ENCODE measurements at places on chromosomes 2 and 18.

DNA sequence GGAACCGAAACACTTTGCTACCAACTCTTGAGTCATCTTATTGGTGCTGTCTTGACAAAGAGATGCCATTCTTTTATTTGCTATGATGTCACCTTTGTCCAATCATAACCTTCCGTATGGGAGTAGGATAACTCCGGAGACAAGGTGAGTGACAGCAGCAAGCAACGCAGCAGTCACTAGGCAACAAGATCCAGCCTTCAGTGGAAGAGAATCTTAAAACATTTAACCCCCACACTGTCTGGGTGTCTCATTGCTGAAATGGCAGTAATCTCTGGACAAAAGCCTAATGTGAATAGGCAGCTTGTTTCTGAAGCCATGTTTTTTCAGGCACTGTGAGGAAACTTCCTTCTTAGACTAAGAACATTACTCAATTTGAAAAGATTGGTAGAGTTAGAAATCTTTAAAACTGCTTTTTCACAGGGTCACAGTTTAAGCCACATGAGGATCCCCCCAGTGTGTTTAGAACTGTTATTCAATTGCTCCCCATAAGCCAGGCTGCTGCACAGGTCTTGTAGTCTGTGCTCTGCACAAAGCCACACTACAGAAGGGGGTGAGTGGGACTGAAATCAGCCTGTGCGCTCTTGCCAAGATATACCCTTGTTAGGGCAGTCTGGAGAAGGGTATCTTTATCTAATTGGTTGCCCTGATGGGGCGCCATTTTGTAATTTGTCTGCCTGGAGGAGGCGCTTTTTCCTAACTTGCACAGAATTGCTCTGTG is 131.5 kb upstream of the STON1 start:
- DNase-seq = no peak

GRCh38 chr2:78263571-78263970 is 741.4 kb upstream of the LRRTM4 start:
- DNase-seq = no peak

GRCh38 chr2:97713296-97714083 is at the start of gene ZAP70:
Gene ZAP70, plus strand, starts transcription at chr2:97713576. Its CDS starts 10,461 bp downstream, at chr2:97724037.
- peak; percentile 69 for DNase-seq

DNA sequence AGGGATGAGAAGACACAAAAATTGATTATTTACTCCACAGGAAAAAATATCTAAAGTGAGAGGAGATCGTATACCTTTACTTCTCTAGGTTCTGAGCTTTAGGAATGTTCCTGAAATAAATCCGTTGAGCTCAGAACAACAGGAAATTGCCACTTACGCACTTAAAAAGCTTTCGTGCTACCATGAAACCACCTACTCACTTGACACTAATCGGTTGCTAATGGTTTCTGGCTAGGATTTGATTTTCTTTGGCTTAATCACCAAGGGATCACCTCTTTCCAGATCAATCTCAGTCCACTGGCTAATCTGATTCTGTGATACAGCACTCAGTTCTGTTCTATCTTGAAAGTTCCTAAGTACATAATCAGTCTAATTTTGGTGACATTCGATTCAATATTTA is 419.6 kb downstream of the DLGAP1 start:
- no peak for DNase-seq

DNA sequence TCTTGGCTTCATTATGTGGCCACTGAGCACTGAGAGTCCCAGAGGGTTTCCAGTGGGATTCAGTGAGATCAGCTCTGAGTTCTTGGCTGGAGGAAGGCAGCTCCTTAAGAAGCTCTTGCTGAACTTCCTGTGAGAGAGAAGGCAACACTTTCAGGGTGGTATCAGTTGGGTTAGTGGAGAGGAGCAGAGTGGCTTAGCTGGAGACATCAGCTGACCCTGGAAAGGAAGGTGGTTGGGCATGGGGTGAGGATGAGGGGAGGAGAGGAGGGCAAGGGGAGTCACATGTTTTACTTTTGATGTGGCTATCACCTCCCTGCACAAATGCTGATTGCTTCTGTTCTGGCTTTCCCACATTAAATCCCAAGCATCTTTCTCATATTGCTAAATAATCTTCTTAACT is 95.1 kb downstream of the ACOXL start:
- no peak for DNase-seq

DNA sequence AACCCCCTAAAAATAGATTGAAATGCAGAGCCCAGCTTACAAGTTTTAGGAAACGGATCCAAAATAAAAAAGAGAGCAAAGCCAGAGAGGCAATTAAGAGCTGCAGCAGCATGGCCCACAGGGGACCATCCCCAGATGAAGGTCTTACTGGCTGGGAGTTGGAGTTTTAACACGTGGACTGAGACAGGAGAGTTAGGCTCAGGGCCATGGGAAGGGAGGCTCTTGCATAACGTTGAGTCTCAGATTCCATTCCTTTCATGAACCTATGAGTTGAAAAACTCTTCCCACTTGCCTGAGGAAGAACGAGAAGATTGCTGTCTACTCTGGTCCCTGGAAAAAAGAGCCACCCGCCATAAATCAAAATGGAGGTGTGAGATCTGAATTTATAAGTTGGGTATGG is 101.8 kb upstream of the NDUFV2 start:
- no peak for DNase-seq

GRCh38 chr2:100113990-100114433 is 28.4 kb downstream of the AFF3 start:
- no peak for DNase-seq

DNA sequence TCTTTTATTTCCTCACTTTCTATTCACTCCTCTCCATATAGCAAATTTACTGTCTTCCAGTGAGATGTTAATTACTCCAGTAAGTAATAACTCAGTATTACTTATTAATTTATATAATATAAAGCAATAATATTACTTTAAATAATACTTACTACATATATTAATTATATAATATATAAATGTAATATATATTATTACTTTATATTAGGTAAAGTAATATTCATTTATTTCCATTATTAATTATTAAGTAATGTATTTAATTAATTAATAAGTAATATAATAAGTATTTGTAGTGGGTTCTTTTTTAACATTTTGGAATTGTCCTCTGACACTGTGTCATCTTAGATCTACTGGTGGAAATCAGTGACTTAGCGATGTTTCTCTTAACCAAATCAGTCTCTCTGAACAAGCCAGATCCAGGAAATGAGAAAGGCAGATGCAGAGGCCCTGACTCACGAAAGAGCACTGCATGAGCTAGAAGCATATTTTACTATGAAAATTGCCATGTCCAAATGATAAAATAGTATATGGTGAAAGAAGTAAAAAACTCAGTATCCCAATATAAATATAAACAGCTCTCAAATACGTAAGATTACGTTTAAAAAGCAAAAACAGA is 115.9 kb downstream of the DSEL start:
- DNase-seq = no peak

DNA sequence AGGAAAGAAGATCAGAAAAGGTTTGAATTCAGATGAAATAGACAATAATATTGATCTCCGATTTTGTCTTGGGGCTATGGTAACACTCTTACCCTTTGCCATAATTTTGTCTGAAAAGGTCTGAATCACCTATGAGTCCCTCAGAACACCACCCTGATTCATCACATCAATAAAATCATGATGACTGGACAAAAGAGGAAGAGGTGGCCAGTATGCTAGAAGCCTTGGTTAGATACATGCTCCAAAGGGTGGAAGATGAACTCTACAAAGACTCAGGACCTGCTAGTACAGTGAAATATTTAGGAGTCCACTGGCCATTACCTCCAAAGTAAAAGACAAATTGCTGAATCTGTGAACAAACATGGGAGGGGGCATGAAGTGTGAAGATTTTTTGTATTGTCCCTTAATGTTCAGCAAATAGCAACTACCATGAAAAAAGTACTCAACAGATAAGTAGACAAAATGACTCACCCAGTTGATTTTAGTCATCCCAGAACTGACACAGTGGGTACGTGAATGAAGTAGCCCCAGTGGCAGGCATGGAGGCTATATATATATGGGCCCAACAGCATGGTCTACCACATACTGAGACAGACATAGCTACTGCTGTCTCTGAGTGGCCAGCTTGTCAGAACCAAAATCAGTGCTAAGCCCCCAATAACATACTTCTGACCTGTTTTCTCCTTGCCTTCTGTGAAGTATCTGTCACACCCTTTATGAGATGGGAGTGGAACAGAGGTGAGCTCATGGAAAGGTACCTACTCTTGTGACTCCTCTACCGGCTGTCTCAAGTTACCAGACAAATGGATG is 36.5 kb upstream of the GLS start:
- DNase-seq = peak; percentile 72

GRCh38 chr2:207807516-207807915 is 37.8 kb upstream of the FZD5 start:
- DNase-seq = no peak

- no peak for DNase-seq
Measured at GRCh38 chr2:226953826-226954225, 118.0 kb downstream of the RHBDD1 start.

GRCh38 chr18:23380001-23380550 is 73.0 kb upstream of the RIOK3 start:
- DNase-seq = no peak

GRCh38 chr2:205689820-205690219 is 7.5 kb downstream of the NRP2 start:
- no peak for DNase-seq

DNA sequence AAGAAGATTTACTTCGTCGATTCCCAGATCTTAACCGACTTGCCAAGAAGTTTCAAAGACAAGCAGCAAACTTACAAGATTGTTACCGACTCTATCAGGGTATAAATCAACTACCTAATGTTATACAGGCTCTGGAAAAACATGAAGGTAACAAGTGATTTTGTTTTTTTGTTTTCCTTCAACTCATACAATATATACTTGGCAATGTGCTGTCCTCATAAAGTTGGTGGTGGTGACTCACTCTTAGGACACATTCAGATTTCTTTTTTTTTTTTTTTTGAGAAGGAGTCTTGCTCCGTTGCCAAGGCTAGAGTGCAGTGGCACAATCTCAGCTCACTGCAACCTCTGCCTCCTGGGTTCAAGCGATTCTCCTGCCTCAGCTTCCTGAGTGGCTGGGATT is 26.8 kb downstream of the MSH2 start:
- no peak for DNase-seq

- no peak for DNase-seq
Measured at GRCh38 chr2:240918258-240919091, 12.3 kb downstream of the CROCC2 start.

DNA sequence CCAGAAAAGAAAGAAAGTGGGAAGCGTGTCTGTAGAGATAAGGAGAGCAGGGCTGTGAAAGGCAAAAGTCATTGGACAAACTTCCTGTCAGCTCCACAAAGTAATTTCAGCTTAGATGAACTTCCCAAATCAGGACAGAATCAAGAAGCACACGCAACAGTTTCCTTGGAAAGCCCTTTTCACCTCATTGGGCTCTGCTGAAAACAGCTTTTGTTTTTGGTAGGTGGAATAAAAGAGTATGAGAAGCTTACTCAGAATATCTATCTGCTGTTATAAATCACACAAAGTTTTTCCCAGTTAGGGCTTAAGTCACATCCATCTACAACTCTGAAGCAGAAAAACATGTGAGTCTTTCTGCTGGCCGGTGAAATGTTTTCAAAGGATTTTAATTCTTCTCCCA is 42.4 kb upstream of the EFEMP1 start:
- no peak for DNase-seq

GRCh38 chr2:227973241-227973640 is 101.8 kb downstream of the DAW1 start:
- DNase-seq = no peak

GRCh38 chr18:53991805-53992204 is 232.7 kb downstream of the MBD2 start:
- DNase-seq = no peak

GRCh38 chr2:4354678-4355077 is 651.3 kb downstream of the DCDC2C start:
- no peak for DNase-seq
